IPS DF 6.9 (cell line): ENCODE measurements at places on chromosomes 11 and 22.

DNA sequence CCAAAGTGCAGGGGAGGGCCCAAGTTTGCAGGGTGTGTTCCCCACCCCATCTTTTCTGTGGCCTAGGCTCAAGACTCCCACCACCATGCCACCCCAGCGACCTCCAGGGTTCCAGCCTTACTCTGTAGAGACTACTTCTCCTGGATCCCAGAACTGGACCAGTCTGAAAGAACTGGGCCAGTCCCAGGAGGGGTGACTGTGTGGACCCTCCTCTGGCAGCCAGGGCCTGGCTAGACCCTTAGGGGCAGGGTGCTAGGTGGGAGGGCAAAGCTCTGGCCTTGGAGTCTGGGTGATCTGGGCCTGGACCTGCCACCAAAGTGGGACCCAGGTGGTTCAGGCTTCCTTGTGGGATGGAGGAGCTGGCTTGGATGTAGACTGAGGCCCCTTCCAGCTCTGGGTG is 41.8 kb upstream of the ACCSL start:
- DNase-seq, result no peak
- peaks cover 1% of the 10 kb centered on the region; the same call in 1 of the 2 replicates for H3K4me1 ChIP-seq
- H3K27ac ChIP-seq, result no peak overlapping the region
- H3K4me3 ChIP-seq, result no peak overlapping the region
- no peaks in the 10 kb centered on the region for H3K36me3 ChIP-seq

DNA sequence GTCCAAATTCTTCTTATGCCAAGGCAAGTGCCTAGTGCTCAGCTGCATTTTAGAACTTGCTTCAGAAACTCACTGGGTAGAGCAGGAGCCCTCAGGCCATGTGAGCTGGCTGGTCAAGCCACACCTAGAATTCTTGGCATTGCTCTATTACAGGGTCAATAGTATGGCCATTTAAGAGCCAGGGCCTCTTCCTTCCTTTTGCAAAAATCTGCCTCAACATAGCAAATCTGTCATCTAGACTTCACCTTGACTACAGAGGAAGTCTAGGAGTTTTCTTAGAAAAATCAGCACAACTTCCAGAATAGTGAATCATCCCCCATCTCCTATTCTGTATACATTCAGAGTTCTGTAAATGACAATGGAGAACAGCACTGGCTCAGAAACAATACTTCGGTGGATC is 112.0 kb upstream of the TTC12 start:
- no peak overlapping the region for H3K4me3 ChIP-seq
- no peak overlapping the region for H3K27ac ChIP-seq
- no peak for DNase-seq
- H3K36me3 ChIP-seq, result no peaks in the 10 kb centered on the region
- H3K4me1 ChIP-seq, result no peaks in the 10 kb centered on the region

DNA sequence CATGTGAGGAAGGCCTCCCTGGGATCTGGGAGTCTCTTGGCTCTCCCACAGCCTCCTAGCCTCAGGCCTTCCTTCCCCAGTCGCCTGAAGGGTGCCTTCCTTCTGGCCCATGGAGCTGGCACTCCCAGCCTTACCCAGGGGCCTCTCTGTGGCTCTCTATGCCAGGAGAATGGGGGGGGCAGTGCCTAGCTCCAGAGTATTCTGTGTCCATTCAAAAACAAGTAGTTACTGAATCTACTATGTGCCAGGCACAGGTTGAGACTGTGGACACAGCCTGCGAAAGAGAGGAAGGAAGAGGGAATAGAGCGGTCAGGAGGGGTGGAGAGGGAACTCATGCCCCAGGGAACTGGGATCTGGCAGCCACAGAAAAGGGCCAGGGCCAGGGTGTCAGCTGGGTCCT is 2.7 kb upstream of the PLA2G3 start:
- no peak overlapping the region for H3K27ac ChIP-seq
- H3K27me3 ChIP-seq, result no peaks in the 10 kb centered on the region
- no peak overlapping the region for H3K4me3 ChIP-seq
- no peak for DNase-seq
- peaks cover 3% of the 10 kb centered on the region for H3K4me1 ChIP-seq

DNA sequence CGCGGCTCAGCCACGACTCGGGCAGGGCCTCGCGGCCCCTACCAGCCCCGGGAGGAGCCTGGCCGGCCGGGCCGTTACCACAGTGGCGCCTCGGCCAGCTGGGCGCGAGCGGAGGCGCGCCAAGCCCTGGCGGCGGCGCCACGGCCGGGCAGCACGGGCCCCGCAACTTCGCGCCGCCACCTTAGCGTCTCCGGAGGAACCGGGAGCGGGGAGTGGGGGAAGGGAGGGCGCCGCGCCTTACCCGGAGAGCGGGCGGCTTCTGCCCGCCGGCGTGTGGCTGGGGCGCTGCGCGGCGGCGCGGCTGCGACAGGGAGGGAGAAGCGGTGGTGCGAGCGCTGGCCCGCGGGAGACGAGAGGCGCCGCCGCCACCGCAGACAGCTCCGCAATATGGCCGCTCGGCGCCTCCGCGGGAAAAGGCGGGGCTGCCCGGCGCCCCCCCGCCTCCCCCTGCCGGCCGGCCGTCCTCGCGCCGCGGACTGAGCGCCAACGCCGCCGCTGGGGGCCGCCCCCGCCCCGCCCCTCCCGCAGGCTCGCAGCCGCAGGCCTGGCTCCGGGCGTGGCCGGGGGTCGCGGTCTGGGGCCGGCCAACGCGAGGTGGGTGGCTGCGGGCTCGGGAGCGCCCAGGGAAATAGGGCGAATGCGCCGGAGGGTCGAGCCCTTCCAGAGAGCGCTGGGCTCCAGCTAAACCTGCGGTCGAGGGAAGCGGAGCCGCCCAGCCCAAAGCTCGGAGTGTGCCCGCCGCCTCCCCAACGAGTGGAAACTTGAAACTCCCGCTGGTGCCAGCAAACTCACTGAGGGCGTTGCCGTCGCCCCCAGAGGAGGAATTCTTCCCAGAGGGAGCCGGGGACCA is at the start of gene RDX:
Gene RDX (minus strand): TSS at position 389 of the 850 bp plus-strand sequence. CDS start 16,922 bp downstream, outside the sequence.
- peak; percentile 25 for DNase-seq
- H3K27me3 ChIP-seq, result no peaks in the 10 kb centered on the region
- H3K4me3 ChIP-seq, result peak within 1 kb of the TSS; percentile 90
- H3K36me3 ChIP-seq, result no peaks in the 10 kb centered on the region
- no peak within 1 kb of the TSS for H3K27ac ChIP-seq

DNA sequence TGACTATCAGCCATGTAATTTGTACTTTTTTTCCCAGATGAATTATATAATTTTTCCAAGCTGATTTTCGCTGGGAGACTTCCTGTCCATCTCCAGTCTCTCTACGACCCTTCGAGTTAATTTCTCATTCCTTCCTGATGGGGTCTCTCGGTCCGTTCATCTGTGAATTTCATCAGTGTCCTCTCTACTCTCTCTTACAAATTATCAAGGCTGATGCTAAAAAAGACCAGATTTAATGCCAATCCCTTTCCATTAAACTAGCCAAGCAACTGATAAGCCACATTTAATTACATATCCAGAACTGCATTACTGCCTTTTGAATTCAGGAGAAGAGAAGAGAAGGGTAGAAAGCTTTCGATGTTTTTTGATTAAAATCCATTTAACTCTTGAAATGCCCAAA is 25.8 kb downstream of the VSIG10L2 start:
- no peaks in the 10 kb centered on the region; the same call in 1 of the 2 replicates for H3K36me3 ChIP-seq
- H3K4me1 ChIP-seq, result no peaks in the 10 kb centered on the region
- no peaks in the 10 kb centered on the region for H3K27me3 ChIP-seq
- no peak overlapping the region for H3K27ac ChIP-seq
- H3K4me3 ChIP-seq, result no peak overlapping the region
- no peak for DNase-seq

DNA sequence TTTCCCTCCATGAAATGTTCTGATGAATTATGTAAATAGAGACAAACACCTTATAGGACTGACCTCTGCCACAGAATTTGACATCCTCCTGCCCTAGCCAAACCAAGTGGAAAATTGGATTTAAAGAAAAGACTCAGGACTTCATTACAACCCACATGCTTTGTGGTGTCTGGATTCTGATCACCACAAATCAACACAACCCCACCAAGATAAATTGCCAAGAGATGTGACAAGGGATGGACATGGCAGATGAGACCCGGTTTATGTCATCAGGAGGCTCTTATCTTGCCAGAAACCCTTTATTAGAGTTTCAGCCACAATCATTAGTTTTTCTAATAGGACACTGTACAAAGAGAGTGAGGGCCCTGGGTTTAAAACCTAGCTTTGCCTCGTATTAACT is 57.9 kb upstream of the SLC6A5 start:
- no peaks in the 10 kb centered on the region for H3K27me3 ChIP-seq
- peaks cover 3% of the 10 kb centered on the region; the same call in 1 of the 2 replicates for H3K4me1 ChIP-seq
- H3K4me3 ChIP-seq, result no peak overlapping the region
- H3K36me3 ChIP-seq, result no peaks in the 10 kb centered on the region

GRCh38 chr11:33646168-33646567 is 54.5 kb downstream of the C11orf91 start:
- no peak for DNase-seq
- H3K27me3 ChIP-seq, result no peaks in the 10 kb centered on the region
- H3K4me1 ChIP-seq, result no peaks in the 10 kb centered on the region
- no peak overlapping the region for H3K4me3 ChIP-seq
- H3K36me3 ChIP-seq, result no peaks in the 10 kb centered on the region; the same call in 1 of the 2 replicates

GRCh38 chr11:76617553-76618265 is 52.8 kb downstream of the LRRC32 start:
- no peaks in the 10 kb centered on the region for H3K36me3 ChIP-seq
- H3K27ac ChIP-seq, result no peak overlapping the region
- H3K4me3 ChIP-seq, result no peak overlapping the region
- no peaks in the 10 kb centered on the region for H3K27me3 ChIP-seq

GRCh38 chr22:28670756-28671155 is 8.9 kb downstream of the TTC28 start:
- no peaks in the 10 kb centered on the region for H3K4me1 ChIP-seq
- H3K36me3 ChIP-seq, result no peaks in the 10 kb centered on the region
- no peak overlapping the region for H3K4me3 ChIP-seq
- no peaks in the 10 kb centered on the region for H3K27me3 ChIP-seq
- no peak for DNase-seq
- H3K27ac ChIP-seq, result no peak overlapping the region

DNA sequence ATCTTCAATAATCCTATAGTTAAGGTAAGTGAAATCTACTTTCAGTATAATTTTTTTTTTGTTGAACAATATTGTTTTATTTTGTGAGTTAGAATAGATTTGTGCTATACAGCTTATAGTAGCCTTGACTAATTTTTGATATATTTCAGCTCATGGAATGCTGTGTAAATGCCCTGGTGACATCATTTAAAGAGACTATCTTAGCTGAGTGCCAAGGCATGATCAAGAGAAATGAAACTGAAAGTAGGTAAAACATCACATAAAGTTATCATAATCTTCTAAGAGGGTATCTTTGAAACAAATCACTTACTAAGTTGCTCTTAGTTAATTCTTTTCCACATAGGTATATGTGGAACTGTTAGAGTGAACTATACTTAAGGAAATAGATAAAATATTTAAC is 51.4 kb upstream of the ACAT1 start:
- no peaks in the 10 kb centered on the region for H3K36me3 ChIP-seq
- H3K4me3 ChIP-seq, result no peak overlapping the region
- H3K4me1 ChIP-seq, result no peaks in the 10 kb centered on the region

GRCh38 chr11:40354121-40354520 is 1105.3 kb downstream of the LRRC4C start:
- no peak overlapping the region for H3K27ac ChIP-seq
- DNase-seq, result no peak

GRCh38 chr11:122248939-122249338 is 132.9 kb upstream of the BLID start:
- no peaks in the 10 kb centered on the region for H3K4me1 ChIP-seq
- DNase-seq, result no peak
- no peaks in the 10 kb centered on the region for H3K36me3 ChIP-seq
- no peak overlapping the region for H3K4me3 ChIP-seq
- no peak overlapping the region for H3K27ac ChIP-seq
- H3K27me3 ChIP-seq, result no peaks in the 10 kb centered on the region

DNA sequence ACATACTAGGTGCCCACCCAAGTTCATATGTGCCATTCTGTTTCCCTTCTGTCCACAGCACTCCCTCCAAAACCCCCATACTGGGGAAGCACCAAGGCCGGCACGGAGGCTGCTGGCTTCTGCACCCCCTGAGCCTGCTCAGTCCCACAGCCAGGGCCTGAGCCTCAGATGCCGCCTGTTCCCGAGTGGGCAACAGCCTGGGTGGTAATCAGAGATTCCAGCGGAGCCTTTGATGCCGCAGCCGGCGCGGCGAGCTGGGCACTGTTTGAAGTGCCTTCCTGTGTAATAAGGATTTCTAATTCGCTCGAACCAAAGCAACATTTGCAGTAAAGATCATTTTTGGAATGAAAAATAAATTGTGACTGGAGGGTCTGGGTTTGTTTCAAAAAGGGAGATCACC is 460.3 kb downstream of the SOX6 start:
- H3K4me3 ChIP-seq, result no peak overlapping the region
- H3K27ac ChIP-seq, result no peak overlapping the region
- H3K27me3 ChIP-seq, result no peaks in the 10 kb centered on the region
- no peaks in the 10 kb centered on the region for H3K36me3 ChIP-seq
- DNase-seq, result no peak

DNA sequence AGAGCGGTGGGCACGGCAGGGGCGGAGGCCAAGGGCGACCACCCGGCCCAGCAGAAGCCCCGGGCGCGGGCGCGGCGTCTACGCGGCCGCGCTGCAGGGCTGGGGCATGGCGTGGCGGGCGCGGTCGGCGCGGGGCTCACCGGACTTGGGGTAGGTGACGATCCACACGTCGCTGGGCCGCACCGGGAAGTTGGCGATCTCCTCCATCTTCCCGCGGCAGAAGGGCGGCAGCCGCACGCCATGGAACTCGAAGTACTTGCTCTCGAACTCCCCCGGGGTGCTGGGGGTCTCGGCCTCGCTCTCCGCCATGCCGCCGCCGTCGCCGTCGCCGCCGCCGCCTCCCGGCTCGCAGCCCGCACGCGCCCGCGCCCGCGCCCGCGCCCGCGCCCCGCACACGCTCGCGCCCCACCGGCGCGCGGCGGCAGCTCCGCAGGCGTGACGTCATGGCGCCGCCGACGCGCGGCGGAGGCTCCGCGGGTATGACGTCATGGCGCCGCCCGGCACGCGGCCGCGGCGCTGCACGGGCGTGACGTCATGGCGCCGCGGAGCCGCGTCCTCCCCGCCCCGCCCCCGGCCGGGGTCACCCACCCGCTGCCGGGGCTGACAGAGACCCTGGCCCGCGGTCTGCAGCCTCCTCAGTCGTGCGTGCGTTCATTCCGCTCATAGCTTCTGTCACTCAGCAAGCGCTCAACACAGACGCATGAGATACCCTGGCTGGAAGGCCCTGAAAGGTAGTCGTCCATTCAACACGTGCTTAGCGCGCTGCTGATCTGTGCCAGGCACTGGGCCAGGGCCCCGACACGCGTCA is at the start of gene SULT4A1:
Gene SULT4A1 (minus strand): TSS at position 440 of the 808 bp plus-strand sequence. CDS start 131 bp downstream, at position 309.
- H3K27ac ChIP-seq, result no peak within 1 kb of the TSS
- H3K36me3 ChIP-seq, result no peaks in the 10 kb centered on the region
- no peak for DNase-seq
- peak within 1 kb of the TSS; percentile 75; the same call in 1 of the 2 replicates for H3K4me3 ChIP-seq
- no peaks in the 10 kb centered on the region for H3K27me3 ChIP-seq

DNA sequence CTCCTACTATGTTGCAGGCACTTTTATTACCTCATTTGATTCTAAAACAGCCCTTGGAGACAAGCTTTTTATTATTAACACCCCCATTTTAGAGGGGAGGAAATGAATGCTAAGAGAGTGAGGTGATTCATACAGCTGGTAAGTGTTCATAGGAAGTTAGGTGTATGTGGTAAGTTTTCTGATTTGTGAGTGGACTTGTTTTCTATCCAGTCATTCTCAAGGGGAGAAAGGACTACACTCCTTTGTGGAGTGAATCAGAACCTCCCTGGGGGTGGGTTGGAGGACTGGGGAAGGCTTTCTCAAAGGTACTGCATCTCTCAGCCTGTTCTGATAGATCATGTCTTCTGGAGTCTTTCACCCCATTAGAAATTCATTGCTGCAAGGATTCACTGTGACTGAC is 23.5 kb downstream of the PKNOX2 start:
- H3K36me3 ChIP-seq, result no peaks in the 10 kb centered on the region
- no peak for DNase-seq
- H3K27ac ChIP-seq, result no peak overlapping the region
- H3K27me3 ChIP-seq, result no peaks in the 10 kb centered on the region
